ENCODE measurements at places on chromosomes 5 and 9.

DNA sequence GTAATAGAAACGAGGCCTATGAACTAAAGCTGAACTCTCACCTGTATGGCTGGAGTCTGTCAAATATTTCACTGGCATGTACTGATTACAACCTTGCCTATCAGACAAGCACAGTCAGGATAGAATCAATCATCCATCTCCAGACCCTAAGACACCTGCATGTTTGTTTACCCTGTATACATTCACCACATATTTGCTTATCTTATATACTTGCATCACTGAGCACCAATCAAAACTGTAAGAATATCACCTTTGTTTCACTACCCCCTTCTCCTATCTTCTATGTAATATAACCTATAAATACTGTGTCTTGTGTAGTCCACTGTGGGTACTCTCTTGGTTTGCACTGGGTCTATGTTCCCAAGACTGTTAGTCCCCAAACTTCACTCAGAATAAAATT is 1085.7 kb downstream of the TAF11L14 start:
- DNase-seq: no peak

DNA sequence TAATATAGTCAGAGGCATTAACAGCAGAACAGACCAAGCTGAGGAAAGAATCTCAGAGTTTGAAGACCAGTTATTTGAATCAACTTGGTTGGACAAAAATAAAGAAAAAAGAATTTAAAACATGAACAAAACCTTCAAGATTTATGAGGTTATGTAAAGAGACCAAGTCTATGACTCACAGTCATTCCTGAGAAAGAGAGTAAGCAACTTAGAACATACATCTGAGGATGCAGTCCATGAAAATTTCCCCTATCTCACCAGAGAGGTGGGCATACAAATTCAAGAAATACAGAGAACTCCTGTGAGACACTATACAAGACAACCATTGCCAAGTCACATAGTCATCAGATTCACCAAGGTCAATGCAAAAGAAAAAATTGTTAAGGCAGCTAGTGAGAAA is 17.4 kb upstream of the C9orf72 start:
- DNase-seq: no peak

DNA sequence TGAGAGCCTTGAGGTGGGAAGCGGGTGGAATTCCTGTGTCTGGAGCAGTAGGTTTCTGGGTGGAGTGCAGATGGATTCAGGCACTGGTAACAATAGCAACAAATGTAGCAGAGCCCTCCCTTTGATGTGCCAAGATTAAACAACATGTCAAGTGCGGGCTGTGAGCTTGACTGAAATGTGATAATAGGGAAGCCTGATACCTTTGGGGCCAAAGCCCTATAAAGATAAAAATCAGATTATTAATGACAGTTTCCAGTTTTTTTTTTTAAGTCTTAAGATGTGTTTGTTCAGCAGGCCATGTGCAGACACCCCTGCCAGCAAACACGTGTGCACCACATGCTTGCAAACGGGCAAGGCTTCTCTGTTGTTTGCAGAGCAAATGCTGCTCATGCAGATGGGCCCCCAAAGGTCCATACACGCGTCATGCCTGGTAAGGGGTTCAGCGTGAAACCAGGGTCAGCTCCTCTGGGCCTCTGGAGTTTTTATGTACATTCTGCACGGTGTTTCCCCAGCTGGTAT is 193.2 kb downstream of the GADD45G start:
- no peak for DNase-seq

DNA sequence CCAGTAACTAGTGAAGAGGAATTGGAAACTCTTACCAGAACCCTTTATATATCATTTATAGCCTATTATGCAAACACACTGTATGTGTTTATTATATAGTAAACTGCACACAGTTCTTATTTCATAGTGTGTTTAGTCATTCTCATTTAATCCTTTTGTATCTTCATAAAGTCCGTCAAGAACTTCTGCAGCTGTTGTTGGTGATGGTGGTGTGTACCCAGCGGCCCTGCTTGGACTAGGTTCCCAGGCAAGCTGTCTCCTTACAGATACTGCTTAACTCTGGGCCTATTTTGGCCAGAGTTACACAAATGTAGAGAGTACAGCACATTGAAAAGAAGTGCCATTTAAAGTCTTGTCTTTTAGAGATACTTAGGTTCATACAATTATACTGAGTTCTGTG is 231.9 kb downstream of the NDUFS4 start:
- no peak for DNase-seq

- no peak for DNase-seq
Observed at GRCh38 chr5:72878854-72879253, 62.4 kb downstream of the TNPO1 start.

DNA sequence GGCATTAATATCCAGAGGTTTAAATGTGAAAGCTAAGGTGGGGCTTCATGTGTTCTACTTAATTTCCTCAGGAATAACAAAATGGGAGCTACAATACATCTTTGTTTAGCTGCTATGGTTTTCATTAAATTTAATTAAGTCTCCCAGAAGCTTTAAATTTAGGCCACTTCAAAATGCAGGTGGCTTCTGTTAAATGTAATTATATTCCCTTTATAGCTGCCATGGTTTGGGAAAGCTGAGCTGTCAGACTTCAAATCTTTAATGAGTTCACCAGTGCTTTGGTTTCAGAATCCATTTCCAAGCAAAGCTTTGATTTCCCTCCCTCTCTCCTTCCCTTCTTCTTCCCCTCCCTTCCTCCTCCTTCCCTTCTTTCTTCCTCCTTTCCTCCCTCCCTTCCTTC is 58.4 kb upstream of the FAM170A start:
- DNase-seq: no peak

- no peak for DNase-seq
Observed at GRCh38 chr9:73810585-73811215, 659.0 kb downstream of the ANXA1 start.

GRCh38 chr9:120416781-120417427 is 163.1 kb downstream of the CDK5RAP2 start:
- no peak for DNase-seq

DNA sequence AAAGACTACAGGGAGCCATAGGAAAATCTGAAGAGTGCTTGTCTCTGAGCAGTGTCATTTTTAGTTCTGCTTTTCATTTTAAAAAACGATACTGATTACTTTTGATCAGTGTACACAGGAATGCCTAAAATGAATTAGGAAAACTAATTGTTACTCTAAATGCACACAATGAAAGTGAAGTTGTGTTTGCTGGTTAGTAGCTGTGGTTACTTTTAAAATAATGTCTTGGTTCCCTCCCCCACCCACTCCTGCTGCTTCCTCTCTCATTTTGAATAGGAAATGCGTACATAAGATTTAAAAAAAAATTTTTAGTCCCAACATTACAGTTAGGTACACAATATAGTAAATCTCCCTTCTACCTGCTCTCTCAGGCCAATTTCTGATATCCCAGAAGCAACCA is 47.5 kb upstream of the PLPP1 start:
- no peak for DNase-seq

DNA sequence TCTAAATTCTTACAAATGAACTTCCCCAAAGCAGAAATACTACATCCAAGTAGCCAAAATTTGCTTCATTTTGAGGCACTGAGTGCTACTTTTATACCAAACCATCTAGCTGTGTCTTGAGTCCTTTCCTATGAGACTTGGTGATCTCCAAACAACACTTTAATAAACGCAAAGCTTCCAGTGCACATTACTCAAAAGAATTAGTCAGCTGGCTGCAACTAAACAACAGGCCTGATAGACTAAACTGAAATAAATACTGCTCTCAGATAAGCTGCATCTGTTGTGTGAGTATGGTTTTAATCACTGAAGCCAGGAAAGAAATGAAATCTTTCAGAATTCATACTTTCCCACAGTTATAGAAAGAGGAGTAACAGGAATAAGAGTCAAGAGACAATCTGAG is 80.3 kb downstream of the VCAN start:
- no peak for DNase-seq

DNA sequence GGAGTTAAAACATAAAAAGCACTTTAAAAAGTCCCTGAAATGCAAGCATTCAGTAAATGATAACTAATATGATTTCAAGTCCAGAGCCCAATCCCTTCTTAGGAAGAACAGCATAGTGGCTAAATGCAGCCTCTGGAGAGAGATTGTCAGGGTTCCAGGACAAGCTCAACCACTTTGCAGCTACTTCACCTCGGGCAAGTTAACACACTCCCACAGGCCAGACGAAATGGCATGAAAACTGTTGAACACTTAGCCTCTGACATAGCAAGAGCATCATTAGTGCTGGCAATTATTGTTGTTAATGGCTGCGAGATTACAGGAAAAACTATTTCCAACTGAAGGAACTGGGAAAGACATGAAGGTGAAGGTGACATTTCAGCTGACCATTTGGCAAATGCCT is 205.8 kb downstream of the GRIA1 start:
- DNase-seq: no peak

GRCh38 chr5:109691996-109692395 is 2.3 kb downstream of the MAN2A1 start:
- no peak for DNase-seq

DNA sequence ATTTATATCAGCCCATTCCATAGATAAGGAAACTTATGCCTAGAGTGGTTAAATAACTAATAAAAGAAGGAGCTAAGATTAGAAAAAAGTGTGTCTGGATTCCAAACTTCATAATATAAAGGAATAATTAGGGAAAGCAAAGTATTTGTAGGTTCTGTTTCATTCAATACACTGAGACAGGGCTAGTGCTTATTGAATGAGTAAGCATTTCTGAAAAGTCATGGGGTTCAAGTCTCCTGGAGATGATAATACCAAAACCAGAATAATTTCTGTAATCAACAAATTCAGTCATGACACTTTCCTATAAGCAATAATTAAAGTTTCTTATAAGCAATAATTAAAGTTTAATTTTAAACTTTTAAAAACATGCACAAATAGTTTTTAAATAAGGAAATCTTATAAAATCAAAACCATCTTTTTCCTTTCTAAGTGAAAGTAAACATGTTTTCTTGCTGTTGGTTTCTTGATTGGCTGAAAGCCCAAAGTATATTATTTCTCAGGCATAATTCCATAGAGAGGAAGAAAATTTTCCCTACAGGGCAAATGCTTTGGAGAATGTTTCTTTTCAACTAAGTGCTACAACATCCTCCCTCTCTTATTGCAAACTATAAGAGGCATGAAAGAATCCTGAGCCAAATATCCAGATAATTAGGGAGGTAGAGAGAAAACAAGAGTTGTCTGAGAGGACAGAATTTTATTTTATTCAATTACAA is 510.2 kb downstream of the PRELID2 start:
- DNase-seq: no peak

DNA sequence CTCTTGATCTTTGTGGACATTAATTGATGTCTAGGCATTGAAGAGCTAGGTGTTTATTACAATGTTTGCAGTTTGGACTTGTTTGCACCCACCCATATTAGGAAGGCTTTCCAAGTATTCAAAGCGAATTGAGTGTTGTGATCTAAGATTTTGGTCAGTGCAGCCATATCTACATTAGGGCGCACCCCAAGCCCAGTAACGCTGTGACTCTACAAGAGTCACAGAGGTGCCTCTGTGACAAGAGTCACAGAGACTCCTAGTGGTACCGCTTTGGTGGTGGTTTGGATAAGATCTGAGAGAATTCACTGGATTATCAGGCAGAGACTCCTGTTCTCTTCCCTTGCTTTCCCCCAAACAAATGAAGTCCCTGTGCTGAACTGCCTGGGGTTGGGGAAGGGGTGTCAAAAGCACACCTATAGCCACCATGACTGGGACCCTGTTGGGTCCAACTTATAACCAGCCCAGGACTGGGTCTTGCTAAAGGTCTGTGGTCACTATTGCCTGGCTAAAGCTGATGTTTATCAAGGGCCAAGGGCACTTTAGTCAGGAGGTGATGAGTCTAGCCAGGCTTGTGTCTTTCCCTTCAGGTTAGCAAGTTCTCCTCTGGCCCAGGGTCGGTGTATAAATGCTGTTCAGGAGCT is 114.1 kb upstream of the RIOK2 start:
- DNase-seq: peak; percentile 18

- no peak for DNase-seq
Observed at GRCh38 chr5:156096259-156096658, 230.7 kb upstream of the SGCD start.

GRCh38 chr5:7884491-7885267 is 15.7 kb downstream of the MTRR start:
- DNase-seq: no peak

GRCh38 chr5:37412515-37412914 is 33.4 kb downstream of the WDR70 start:
- DNase-seq: no peak

GRCh38 chr9:109913461-109913810 is 133.4 kb downstream of the PALM2AKAP2 start:
- DNase-seq: no peak

GRCh38 chr5:54021431-54022164 is 288.8 kb downstream of the ARL15 start:
- no peak for DNase-seq

DNA sequence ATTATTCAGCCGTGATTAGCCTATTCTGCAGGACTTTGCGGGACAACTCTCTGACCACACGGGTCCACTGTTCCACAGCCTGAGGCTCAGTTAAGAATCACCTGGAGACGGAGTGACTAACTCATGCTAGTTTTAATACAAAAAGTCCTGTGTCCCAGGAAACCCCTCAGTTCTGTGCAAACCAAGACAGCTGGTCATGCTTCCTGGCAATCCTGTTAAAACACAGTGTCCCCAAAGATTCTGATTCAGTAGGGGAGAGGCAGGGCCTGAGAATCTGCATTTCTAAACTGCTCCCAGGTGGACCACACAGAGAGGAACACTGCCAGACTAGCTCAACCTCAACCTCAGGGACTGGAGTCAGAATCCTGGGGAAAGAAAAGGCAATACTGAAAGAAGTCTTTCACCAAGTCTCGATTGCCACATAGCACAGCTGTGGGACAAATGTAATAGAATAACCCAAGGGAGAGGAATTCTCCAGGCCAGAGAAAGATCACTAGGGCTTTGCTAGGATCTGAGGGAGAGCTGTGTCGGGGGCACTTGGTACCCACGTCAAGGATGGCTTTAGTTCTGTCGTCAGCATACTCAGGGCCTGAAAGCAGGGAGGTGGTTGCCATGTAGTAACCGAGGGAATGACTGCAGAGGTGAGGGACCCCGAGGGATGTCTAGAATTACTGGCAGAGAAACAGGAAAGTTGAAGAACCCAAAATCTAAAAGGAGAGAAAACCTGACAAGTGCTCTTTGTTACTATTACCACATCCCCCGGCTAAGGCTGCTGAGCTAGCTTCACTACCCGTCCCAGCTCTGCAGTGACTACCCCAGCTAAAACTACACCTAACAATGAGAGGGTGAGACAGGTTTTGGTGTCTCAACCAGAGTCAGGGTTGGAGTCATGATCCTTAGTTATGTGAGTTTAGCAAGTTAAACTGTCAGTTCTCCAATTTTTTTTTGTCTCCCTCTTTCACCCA is 8.6 kb downstream of the SUSD1 start:
- no peak for DNase-seq

All from GM12891 (cell line).